ENCODE measurements at places on chromosomes 6 and 20.

- no peak for DNase-seq
Observed at GRCh38 chr20:13009682-13010406, 1.1 kb downstream of the SPTLC3 start.

GRCh38 chr20:58084966-58085365 is 143.5 kb downstream of the ANKRD60 start:
- no peak for DNase-seq

- no peak for DNase-seq
Observed at GRCh38 chr20:16816192-16816591, 68.0 kb downstream of the OTOR start.

DNA sequence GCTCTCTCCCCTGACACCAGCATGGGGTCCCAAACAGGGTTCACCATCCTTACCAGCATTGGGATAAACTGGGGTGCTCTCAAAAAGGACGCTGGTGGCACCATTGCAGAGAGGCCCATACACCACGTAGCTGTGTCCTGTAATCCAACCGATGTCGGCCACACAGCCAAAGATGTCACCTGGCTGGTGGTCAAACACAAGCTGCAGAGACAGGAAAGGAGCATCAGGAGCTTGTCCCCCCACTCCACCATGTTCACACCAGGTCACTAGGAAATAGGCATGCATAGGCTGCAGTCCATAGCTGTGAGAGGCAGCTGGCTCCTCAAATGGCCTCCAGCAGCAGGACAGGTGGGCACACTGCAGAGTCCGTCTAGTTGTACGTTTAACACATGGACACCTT is 28.8 kb upstream of the APMAP start:
- no peak for DNase-seq

DNA sequence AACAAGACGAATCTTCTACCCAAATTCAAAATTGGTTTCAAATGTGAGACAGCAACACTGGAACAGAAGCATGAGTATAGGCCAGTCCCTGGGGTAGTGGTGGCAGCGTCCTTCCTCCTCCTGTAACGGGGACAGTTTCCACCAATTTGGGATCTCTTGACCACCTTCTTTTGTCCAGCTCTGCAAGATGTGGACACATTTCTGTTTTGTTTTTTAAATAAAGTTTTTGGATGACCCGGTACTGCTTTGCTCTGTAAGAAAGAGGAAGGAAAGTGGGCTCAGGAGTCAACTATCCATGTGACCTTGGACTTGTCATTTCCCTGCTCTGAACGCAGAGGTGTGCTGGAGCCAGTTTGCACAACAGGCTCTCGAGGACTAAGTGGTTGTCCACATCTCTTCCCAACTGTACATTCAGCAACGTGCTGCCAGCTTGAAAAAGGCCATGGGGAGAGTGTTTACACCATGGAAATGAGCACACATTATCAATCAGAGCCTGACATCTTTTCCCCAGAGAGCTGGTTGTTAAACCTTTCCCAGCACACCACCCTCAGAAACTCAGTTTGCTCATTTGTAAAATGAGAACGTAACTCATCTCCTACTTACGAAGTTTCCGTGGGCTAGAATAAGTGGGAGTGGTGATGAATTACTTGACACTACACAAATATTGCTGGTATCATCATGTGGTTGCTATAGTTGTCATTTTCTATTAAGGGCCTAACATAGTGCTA is 66.5 kb downstream of the ADTRP start:
- no peak for DNase-seq

GRCh38 chr20:44481719-44482416 is 6.2 kb downstream of the TTPAL start:
- DNase-seq: no peak

GRCh38 chr6:165742047-165742446 is 79.0 kb upstream of the PDE10A start:
- no peak for DNase-seq

DNA sequence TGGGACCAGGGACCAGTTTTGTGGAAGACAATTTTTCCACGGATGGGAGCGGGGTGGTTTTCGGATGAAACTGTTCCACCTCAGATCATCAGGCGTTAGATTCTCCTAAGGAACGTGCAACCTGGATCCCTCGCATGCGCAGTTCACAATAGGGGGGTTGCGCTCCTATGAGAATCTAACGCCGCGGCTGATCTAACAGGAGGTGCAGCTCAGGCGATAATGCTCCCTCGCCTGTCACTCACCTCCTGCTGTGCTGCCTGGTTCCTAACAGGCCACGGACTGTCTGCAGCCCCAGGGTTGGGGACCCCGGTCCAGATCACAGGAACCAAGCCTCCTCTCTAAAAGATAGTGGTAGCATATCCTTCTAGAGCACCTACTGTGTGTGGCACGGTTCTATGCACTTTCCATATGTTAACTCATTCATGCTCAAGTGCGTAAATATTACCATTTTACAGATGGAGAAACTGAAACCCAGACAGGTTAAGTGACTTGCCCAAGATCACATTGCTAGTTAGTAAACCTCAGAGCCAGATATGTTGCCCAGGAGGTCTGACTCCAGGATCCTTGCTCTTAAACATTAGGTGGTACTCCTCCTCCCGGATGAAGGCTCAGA is 25.3 kb downstream of the SPDEF start:
- no peak for DNase-seq

DNA sequence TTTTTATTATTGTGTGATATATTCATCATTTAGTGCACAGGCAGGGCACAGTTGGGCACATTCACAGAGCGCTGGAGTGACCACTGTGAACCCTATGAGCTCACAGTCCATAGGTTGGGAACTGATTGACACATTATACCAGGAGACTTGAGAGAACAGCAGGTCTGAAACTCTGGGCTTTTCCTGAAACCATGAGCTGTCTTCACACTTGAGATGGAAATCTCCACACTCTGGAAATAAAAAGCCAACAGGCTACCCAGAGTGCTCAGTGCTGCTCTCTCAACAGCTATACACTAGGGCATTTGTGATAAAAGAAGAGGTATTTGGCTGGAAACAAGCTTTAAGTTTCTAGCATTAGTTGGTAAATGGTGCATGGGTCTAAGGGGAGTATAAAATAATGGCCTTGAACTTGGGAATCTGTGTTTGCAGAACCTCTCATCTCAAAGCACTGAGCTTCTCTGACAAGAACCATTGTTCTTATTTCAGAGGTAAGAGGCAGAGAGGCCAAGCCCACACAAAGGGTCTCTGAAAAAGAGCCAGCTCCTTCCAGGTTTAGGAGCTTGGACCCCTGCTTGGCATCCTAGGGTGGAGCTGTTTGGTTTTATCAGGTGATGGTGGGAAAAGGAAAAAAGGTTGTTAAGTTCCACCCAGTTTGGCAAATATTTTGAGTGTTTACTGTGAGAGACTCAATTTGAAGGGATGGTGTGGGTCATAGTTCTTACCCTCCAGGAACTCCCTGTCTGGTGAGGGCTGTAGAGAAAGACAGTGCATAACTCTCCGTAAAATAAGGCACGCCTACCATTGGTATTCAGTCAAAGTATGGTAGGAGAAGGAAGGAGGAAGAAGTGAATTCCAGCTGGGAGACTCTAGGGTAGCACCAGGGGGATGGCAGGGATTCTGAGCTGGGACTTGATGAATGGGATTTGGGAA is 14.5 kb downstream of the CHMP4B start:
- DNase-seq: no peak

GRCh38 chr6:149003560-149003959 is 256.7 kb downstream of the UST start:
- no peak for DNase-seq

- DNase-seq: no peak
Observed at GRCh38 chr20:53999077-53999476, 71.3 kb downstream of the BCAS1 start.

GRCh38 chr6:31397901-31398525 is 5.4 kb upstream of the MICA start:
- DNase-seq: no peak

GRCh38 chr20:3405696-3406358 is 1.6 kb downstream of the DNAAF9 start:
- DNase-seq: no peak

DNA sequence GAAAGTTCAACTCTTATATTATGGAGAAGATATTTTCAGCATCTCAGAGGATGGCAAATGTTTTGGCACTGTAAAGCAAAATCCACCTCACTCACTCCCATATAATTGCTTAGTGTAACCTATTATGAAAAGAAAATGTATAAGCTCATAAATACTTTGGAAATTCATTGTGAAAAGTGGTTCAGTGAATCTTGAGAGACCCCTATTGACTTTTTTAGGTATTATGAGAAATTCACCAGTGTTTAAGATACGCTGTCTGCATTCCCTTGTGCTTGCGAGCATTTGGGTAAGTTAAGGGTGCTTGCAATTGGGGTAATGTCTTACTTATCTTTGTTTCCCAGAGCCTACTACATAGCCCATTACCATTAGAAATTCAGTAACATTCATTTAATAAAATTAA is 66.3 kb upstream of the BMP5 start:
- no peak for DNase-seq

- DNase-seq: no peak
Observed at GRCh38 chr6:101845621-101846020, 452.1 kb downstream of the GRIK2 start.

DNA sequence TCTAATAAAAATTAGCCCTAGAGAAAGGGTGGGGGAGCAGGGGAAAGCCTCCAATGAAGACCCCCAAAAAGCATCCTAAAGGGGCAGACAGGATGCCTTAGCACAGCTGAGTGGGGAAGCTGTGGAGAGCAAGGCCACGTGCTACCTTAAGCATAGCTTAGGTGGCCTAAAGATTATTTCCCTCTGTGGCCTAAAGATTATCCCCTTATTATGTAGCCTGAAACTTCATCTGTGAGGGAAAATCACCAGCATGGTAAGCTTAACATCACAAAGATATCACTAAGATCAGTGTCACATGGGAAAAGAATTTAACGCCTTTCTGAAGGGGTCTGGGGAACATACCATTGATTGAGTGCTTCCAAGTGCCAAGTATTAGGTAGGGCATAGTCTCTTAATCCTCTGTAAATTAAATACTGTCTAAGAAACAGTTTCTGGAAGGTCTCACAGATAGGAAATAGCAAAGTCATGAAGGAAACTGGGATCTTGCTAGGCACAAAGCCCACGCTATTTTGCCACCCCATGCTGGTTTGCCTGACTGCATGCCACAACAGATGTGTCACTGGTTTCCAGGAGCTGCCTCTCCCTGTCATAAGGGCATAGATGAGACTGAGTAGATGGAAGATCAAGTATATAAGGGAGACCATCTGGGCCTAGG is 170.0 kb downstream of the HACE1 start:
- no peak for DNase-seq

DNA sequence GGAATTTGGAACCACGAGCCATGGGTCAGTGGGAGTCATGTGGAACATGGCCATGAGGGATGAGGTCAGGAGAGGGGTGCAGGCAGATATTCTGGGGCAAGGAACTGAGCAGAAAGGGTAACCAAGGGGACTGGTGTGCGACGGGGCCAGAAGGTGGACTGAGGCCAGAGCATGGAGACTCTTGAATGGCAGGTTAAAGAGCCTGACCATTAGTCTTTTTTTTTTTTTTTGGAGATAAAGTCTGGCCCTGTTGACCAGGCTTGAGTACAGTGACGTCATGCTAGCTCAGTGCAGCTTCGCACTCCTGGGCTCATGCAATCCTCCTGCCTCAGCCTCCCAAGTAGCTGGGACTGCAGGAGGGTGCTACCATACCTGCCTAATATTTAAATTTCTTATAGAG is 64.0 kb downstream of the RREB1 start:
- DNase-seq: no peak

DNA sequence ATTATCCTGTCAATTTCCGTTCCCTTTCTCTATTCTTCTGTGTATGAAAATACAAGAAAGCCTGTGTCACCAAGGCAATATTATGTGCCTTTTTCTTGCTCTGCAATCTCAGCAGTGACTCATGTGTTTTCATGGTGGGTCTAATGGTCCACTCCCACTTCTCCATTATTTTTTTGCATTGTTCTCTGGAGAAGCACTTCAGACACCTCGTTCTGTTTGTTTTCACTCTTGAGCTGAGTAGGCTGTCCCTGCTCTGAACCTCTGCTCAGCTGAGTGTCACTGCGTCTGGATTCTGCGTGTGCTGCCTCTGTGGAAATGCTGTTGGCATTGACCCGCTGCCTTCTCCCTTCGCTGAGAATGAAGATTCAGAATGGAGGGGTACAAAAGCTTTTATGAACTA is 230.6 kb downstream of the TMEM242 start:
- DNase-seq: no peak

GRCh38 chr6:129342796-129343195 is 367.2 kb downstream of the ARHGAP18 start:
- DNase-seq: no peak

DNA sequence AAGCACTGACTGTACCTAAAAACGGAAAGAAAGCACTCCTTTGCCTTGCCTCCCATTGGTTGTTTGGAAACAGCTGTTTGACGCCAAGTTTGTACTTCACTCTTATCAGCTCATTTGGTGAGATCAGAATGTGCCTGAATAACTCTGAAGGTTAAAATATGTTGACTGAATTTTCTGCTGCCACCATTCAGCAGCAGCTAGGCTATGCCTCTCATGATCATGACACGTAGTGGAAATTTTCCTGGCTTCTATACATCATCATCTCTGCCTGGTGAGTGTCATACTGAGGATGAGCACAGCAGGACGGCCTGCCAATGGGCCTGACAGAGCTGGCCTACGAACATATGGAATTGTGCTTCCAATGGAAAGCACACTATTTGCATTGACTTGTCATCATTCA is 704.9 kb upstream of the CITED2 start:
- DNase-seq: no peak

DNA sequence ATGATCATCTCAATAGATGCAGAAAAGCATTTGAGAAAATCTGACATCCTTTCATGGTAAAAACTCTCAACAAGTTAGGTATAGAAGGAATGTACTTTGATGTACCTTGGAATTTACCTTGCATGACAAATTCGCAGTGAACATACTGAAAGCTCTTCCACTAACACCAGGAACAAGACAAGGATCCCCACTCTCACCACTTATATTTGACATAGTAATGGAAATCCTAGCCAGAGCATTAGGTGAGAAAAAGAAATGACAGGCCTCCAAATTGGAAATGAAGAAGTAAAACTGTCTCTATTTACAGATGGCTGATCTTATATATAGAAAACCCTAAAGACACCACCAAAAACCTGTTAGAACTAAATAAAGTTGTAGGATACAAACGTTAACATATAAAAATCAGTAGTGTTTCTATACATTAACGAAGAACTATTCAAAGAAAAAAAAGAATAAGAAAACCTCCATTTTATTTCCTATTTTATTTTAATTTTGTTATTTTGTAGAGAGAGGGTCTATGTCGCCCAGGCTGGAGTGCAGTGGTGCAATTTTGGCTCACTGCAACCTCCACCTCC is 26.9 kb downstream of the PCNA start:
- no peak for DNase-seq

DNA sequence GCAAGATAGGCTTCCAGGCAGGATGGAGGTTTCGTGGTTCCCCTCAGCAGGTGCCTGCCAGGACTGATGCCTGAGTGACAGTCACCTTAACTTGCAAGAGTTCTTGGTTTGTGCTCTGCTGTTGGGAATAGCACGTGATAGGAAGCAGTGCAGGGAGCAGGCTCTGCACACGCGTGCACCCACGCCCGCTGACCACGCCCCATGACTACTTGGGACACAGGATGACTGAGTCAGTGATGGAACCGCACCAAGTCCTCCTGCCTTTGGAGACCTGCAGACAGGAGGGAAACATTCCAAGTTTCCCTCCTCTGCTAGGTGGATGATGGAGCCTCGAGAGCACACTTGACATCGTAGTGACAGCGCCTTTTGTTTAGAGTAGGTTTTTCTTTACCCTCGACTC is 164.2 kb downstream of the DTNBP1 start:
- DNase-seq: no peak
